Temporal lobe (tissue), 4 donors: ENCODE measurements at places on chromosomes 1 and 21. TPM values are rescaled to one million over a fixed set of nuclear protein-coding genes. Genes with fewer than 3 reads are reported as not detected.

The TCHHL1 gene
- not detected for total RNA-seq

The PDC gene
- not detected for total RNA-seq

The CFHR5 gene
- not detected for total RNA-seq

The OR14A2 gene
- total RNA-seq = not detected

The KRTAP19-1 gene
- not detected for total RNA-seq

The IFI6 gene
- total RNA-seq = 27.5 TPM

The S100A1 gene
- 2.2 TPM for total RNA-seq

The HHIPL2 gene
- 0.25 TPM for total RNA-seq

The OTUD7B gene
- total RNA-seq = 4.4 TPM

The BMP8B gene
- total RNA-seq = 0.49 TPM

The MLLT11 gene
- 91.7 TPM for total RNA-seq

The CIART gene
- total RNA-seq = 1.7 TPM

The ANKRD35 gene
- 1.7 TPM for total RNA-seq

The ATP13A2 gene
- 78.9 TPM for total RNA-seq

The MYOG gene
- not detected for total RNA-seq

The FCRL1 gene
- total RNA-seq = under 0.01 TPM

The NTNG1 gene
- total RNA-seq = 6.4 TPM

The LCE2A gene
- not detected for total RNA-seq

The ABCD3 gene
- total RNA-seq = 70.1 TPM

The LELP1 gene
- not detected for total RNA-seq

The ACOT11 gene
- 1.2 TPM for total RNA-seq

The CENPS gene
- 5.9 TPM for total RNA-seq

The KRTAP19-6 gene
- not detected for total RNA-seq

The LAD1 gene
- total RNA-seq = not detected
